Suprapubic skin (tissue), 4 donors: ENCODE measurements at places on chromosomes 6 and 20. TPM values are rescaled to one million over a fixed set of nuclear protein-coding genes. Genes with fewer than 3 reads are reported as not detected.

GRCh38 chr6:8219352-8219943 is 117.1 kb upstream of the EEF1E1 start:
- no peaks in the 10 kb centered on the region for H3K36me3 ChIP-seq
- no peaks in the 10 kb centered on the region for H3K4me1 ChIP-seq
- no peak overlapping the region for H3K4me3 ChIP-seq
- peaks cover 3% of the 10 kb centered on the region for H3K27me3 ChIP-seq

- DNase-seq, result no peak
- peak overlapping the region; percentile 5 for H3K27ac ChIP-seq
- H3K4me1 ChIP-seq, result peaks cover 24% of the 10 kb centered on the region
- no peaks in the 10 kb centered on the region for H3K27me3 ChIP-seq
- no peaks in the 10 kb centered on the region for H3K36me3 ChIP-seq
Observed at GRCh38 chr6:147201885-147202515, 2.2 kb upstream of the STXBP5 start.

- H3K36me3 ChIP-seq, result no peaks in the 10 kb centered on the region
- no peak for DNase-seq
- no peak overlapping the region for H3K27ac ChIP-seq
- no peak overlapping the region for H3K4me3 ChIP-seq
- peaks cover 9% of the 10 kb centered on the region for H3K4me1 ChIP-seq
Observed at GRCh38 chr20:1402149-1402548, 9.3 kb upstream of the FKBP1A start.

- H3K4me3 ChIP-seq, result no peak overlapping the region
- H3K27ac ChIP-seq, result peak overlapping the region; percentile 5
- H3K36me3 ChIP-seq, result no peaks in the 10 kb centered on the region
- H3K4me1 ChIP-seq, result no peaks in the 10 kb centered on the region
- H3K27me3 ChIP-seq, result peaks cover 11% of the 10 kb centered on the region
Observed at GRCh38 chr20:48750941-48751635, 76.7 kb downstream of the PREX1 start.

DNA sequence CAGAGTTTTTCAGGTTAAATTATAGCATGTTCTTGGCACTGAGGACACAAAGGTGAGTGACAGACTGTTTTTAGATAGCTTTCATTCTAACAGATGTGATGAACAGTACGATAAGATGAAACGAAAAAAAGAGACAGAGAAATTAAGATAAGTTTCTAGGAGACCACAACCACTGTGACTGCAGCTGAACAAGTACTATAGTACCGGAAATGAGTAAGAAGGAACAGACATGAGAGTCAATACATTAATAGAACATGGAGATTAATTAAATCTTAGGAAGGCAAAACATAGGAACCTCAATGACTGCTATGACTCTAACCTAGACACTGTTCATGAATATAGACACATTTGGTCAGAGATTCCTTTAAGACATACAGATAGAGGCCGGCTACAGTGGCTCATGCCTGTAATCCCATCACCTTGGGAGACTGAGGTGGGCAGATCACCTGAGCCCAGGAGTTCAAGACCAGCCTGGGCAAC is 40.2 kb downstream of the HBS1L start:
- DNase-seq, result no peak
- no peaks in the 10 kb centered on the region for H3K36me3 ChIP-seq
- no peak overlapping the region for H3K27ac ChIP-seq
- H3K4me1 ChIP-seq, result no peaks in the 10 kb centered on the region

GRCh38 chr6:154352898-154353585 is 3.6 kb downstream of the IPCEF1 start:
- H3K4me3 ChIP-seq, result no peak overlapping the region
- no peaks in the 10 kb centered on the region for H3K36me3 ChIP-seq
- no peaks in the 10 kb centered on the region for H3K27me3 ChIP-seq

GRCh38 chr20:32628960-32629530 is 43.9 kb upstream of the NOL4L start:
- H3K4me3 ChIP-seq, result no peak overlapping the region
- no peak for DNase-seq
- peaks cover 14% of the 10 kb centered on the region for H3K4me1 ChIP-seq
- H3K27ac ChIP-seq, result no peak overlapping the region
- H3K36me3 ChIP-seq, result no peaks in the 10 kb centered on the region
- H3K27me3 ChIP-seq, result peaks cover 29% of the 10 kb centered on the region

DNA sequence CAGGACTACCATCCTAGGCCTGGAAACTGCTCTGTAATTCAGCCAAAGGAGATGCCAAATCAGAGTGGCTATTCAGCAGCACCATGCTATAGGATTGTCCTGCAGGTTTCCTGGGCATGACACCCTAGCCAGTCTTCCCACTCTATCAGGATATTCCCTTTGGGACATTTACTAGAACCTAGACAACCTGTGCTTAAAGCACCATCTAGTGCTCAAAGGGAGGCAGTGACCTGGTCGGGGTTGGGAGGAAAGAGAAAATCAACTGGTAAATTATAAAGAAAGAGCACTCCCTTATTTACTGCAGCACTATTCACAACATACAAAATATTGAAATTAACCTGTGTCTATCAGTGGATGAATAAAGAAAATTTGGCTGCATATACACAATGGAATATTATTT is 67.2 kb upstream of the SMLR1 start:
- H3K36me3 ChIP-seq, result no peaks in the 10 kb centered on the region
- no peak overlapping the region for H3K27ac ChIP-seq
- no peak for DNase-seq
- H3K4me1 ChIP-seq, result no peaks in the 10 kb centered on the region

DNA sequence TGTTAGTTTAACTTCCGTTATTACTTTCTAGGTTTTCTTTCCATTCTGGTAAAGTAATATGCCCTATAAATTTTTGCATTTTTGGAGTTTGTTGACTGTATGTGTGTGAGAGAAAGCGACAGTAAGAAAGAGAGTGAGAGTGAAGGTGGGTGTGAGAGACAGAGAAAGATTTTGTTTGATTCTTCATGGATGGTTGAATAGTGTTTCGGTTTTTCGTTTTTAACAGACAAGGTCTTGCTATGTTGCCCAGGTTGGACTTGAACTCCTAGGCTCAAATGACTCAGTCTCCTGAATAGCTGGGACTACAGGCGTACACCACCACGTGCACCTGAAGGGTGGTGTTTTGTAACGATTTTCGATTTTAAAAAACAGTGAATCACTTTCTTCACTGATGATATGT is 329.1 kb upstream of the RUNX2 start:
- H3K27me3 ChIP-seq, result no peaks in the 10 kb centered on the region
- H3K27ac ChIP-seq, result no peak overlapping the region
- H3K4me3 ChIP-seq, result no peak overlapping the region
- DNase-seq, result no peak
- H3K4me1 ChIP-seq, result no peaks in the 10 kb centered on the region

- H3K4me1 ChIP-seq, result no peaks in the 10 kb centered on the region
- H3K27ac ChIP-seq, result no peak overlapping the region
- H3K27me3 ChIP-seq, result no peaks in the 10 kb centered on the region
Observed at GRCh38 chr6:137763886-137764285, 103.2 kb upstream of the TNFAIP3 start.

DNA sequence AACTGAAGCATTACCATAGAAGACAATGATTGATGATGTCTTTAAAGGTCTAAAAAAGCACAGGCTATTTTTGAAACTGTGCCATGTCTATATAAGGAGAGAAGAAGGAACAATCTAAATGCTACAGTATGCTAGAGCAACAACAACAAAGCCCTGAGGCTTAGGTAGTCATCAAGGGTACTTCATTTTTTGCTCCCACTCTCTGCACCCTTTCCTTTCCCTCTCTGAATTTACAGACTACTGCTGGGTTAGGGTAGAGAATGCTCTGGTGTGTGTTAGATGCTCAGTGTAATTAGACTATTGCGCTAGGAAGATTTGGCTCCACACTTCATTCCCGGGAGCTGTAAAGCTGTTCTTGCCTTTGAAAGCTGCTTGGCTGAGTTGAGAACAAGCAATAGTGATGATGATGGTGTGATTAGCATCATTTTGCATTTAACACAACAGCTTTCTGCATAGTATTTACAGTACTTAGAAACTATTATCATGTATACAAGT is 1262.5 kb upstream of the CITED2 start:
- no peaks in the 10 kb centered on the region for H3K36me3 ChIP-seq
- H3K27ac ChIP-seq, result no peak overlapping the region
- no peaks in the 10 kb centered on the region for H3K27me3 ChIP-seq
- no peaks in the 10 kb centered on the region for H3K4me1 ChIP-seq
- no peak for DNase-seq
- no peak overlapping the region for H3K4me3 ChIP-seq

- H3K4me3 ChIP-seq, result no peak overlapping the region
- H3K36me3 ChIP-seq, result no peaks in the 10 kb centered on the region
- no peak overlapping the region for H3K27ac ChIP-seq
- DNase-seq, result no peak
- H3K4me1 ChIP-seq, result no peaks in the 10 kb centered on the region
Observed at GRCh38 chr20:37833221-37833896, 69.6 kb upstream of the VSTM2L start.

- no peaks in the 10 kb centered on the region for H3K4me1 ChIP-seq
- H3K27ac ChIP-seq, result no peak overlapping the region
- H3K36me3 ChIP-seq, result no peaks in the 10 kb centered on the region
- DNase-seq, result no peak
Observed at GRCh38 chr6:160837146-160837545, 135.1 kb downstream of the PLG start.

- H3K27me3 ChIP-seq, result peaks cover 39% of the 10 kb centered on the region
- no peaks in the 10 kb centered on the region for H3K36me3 ChIP-seq
- H3K4me3 ChIP-seq, result no peak overlapping the region
Observed at GRCh38 chr20:62969939-62970306, 17.4 kb downstream of the SLC17A9 start.

DNA sequence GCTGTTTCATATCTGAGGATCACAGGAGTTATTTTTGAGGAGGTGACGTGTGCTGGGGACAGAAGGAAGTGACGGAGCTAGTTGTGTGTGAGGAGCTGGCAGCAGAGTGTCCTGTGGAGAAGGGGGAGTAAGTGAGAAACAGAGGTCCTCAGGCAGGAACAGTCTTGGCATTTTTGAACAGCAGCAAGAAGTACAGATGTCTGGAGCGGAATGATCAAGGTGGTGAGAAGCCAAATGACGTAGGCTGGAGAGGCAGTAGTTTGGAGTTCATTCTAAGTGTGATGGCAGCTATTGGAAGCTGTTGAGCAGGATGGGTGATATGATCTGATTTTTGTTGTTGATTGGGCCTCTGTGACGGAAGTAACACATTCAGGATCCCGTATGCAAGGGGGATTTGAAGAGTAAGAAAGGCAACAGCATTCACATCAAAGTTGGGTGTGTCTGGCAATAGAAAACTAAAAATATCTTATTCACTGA is 52.3 kb downstream of the SOBP start:
- no peaks in the 10 kb centered on the region for H3K36me3 ChIP-seq
- no peak overlapping the region for H3K27ac ChIP-seq
- no peak overlapping the region for H3K4me3 ChIP-seq
- H3K4me1 ChIP-seq, result no peaks in the 10 kb centered on the region
- DNase-seq, result no peak
- no peaks in the 10 kb centered on the region for H3K27me3 ChIP-seq

- H3K36me3 ChIP-seq, result peaks cover 3% of the 10 kb centered on the region
- no peak overlapping the region for H3K27ac ChIP-seq
- H3K27me3 ChIP-seq, result no peaks in the 10 kb centered on the region
- H3K4me1 ChIP-seq, result no peaks in the 10 kb centered on the region
- H3K4me3 ChIP-seq, result no peak overlapping the region
Observed at GRCh38 chr6:134029495-134030455, 22.6 kb downstream of the SLC2A12 start.

GRCh38 chr6:111843347-111844147 is 29.7 kb downstream of the FYN start:
- no peak for DNase-seq
- H3K4me3 ChIP-seq, result no peak overlapping the region
- H3K27me3 ChIP-seq, result no peaks in the 10 kb centered on the region
- H3K27ac ChIP-seq, result no peak overlapping the region
- no peaks in the 10 kb centered on the region for H3K36me3 ChIP-seq

GRCh38 chr6:34508425-34508824 is 42.5 kb downstream of the PACSIN1 start:
- no peaks in the 10 kb centered on the region for H3K36me3 ChIP-seq
- no peak overlapping the region for H3K4me3 ChIP-seq
- H3K4me1 ChIP-seq, result no peaks in the 10 kb centered on the region
- no peak overlapping the region for H3K27ac ChIP-seq
- no peaks in the 10 kb centered on the region for H3K27me3 ChIP-seq

DNA sequence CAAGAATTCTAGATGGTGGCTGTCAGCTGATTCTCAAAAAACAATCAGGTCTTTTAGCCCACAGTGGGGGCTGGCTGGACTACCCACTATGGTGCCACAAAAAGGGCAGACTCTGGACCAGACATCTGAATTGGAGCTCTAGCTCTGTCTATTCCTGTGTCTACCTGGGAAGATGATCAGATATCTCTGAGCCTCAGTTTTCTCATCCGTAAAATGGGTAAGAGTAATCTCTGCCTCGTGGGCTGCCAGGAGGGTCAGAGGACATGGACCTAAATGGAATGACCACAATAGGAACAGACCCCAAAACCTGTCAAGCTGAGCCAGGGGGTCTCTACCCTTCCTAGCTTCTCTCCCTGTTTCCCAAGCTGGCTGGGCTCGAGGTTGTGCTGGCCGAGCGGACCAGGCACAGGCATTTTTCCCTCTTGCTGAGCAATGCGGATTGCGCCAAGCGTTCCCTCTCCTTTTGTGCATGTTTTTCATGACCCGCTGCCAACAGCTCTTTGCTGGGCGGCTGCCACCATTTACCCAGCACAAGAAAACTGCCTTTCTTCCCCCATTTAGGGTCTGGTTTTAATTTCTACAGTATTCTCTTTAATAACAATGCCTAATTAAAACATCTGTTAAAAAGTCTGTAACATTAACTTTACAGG is 74.7 kb upstream of the MAFB start:
- no peaks in the 10 kb centered on the region for H3K4me1 ChIP-seq
- no peaks in the 10 kb centered on the region for H3K36me3 ChIP-seq
- H3K4me3 ChIP-seq, result no peak overlapping the region
- H3K27ac ChIP-seq, result no peak overlapping the region
- H3K27me3 ChIP-seq, result no peaks in the 10 kb centered on the region
- no peak for DNase-seq

DNA sequence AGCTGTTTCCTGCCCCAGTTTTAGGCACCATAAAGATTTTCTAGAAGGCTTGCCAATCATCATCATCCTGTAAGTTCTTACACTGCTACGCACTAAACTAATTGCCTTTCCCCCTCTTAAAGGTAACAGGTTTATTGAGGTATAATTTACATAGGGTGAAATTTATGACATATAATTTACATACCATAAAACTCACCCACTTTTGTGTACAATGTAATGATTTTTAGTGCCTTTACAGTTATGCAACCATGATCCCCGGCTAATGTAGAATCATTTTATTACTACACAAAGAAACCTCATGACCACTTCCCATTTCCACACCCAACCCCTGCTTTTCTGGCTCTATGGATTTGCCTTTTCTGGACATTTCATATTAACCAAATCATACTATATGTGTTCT is 21.1 kb downstream of the GCNT2 start:
- H3K36me3 ChIP-seq, result no peaks in the 10 kb centered on the region
- H3K27me3 ChIP-seq, result no peaks in the 10 kb centered on the region
- no peak for DNase-seq
- H3K4me1 ChIP-seq, result no peaks in the 10 kb centered on the region

KCNK16 gene
- not detected for total RNA-seq

GABRR2 gene
- not detected for total RNA-seq

RAET1L gene
- total RNA-seq, result 8.0 TPM

SLC35F1 gene
- 1.1 TPM for total RNA-seq

JARID2 gene
- total RNA-seq, result 26.8 TPM

ENPP1 gene
- total RNA-seq, result 9.1 TPM

ADTRP gene
- total RNA-seq, result 19.6 TPM

C20orf144 gene
- total RNA-seq, result not detected
